ENCODE measurements at places on chromosomes 6 and 20.

DNA sequence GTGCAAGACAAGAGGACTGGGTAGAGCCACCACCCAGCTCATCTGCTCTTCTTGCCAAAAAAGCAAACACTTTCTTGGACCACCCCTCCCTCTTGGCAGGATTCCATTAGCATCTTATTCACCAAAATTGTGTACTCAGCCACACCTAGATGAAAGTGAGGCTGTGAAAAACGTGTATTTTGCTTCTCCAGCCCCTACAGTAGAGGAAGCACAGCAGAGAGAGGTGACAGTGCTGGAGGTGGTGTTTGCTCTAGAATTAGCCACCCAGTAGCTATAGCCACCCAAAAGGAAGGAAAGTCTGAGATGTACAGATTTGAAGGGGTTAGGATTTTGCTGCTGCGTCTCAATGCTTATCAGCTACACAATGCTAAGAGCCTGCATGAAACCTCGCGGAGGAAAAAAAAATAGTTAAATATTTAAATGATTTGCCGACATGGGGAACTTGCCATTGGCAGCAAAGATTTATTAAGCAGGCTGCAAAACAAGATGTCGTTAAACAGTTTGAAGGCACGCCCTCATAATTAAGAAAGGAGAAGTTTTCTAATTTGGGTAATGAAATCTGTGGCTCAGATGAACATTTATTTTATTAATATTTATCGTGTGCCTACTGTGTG, 287.3 kb downstream of the ZNF217 start:
- DNase-seq: no peak

DNA sequence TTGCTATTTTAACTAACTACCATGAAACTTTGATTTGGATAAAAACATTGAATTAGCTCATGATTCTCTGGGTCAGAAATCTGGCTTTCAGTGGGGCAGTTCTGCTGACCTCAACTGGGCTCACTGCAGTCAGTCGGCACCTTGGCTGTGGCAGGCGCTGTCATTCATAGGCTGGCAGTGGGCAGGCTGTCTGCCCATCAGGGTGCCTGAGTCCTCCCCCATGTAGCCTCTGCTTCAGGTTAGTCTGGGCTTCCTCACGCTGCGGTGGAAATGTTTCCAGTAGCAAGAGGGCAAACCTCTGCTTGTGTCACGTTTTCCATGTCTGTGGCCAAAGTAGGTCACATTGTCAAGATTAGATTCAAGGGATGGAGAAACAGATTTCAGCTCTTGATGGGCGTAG, 251.0 kb upstream of the TCF21 start:
- DNase-seq: no peak

- DNase-seq: no peak
These were observed 55.0 kb downstream of the FILIP1 start for GRCh38 chr6:75438442-75439116.

DNA sequence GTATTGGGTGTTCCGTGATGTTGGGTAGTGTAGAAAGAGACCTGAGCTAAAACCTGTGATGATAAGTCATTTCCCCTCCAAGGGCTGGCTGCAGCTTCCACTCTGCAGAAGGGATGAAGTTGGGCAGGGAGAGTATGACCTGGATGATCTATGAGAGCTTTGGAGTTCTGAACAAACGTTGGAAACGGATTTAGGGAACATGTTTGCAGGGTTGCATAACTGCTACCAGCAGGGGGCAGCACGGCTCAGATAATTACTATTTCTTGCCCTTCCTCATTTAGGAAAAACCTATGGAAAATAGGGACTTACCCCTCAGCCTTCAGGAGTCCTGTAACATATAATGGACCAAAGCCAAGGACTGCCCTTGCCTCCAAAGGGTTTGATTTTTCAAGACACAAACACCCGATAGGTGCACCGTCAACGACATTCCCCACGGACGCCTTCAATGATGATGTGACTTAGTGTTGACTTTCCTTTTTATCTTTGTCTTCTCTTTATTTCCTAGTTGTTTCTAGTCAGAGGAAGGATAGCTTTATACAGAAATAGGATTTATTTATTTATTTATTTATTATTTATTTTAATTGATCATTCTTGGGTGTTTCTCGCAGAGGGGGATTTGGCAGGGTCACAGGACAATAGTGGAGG, 164.9 kb upstream of the SASH1 start:
- peak; percentile 13 for DNase-seq

DNA sequence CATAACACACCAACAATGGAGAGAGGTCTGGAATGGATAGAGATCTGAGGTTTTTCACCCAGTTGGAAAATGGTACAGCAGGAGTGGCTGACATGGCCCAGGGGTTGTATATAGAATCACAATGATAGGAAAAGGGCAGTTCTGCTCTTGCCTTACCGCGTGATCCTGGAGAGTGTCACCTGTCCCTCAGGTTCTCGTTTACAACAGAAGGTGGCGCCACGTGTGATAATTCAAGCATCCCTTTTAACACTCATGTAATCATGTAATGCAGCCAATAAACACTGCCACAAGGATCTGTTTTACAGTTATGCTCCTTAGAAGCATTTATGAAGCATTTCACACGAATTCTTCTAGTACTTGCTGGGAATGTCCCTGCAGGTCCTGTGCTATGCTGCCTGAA, 12.9 kb upstream of the WFDC2 start:
- no peak for DNase-seq

DNA sequence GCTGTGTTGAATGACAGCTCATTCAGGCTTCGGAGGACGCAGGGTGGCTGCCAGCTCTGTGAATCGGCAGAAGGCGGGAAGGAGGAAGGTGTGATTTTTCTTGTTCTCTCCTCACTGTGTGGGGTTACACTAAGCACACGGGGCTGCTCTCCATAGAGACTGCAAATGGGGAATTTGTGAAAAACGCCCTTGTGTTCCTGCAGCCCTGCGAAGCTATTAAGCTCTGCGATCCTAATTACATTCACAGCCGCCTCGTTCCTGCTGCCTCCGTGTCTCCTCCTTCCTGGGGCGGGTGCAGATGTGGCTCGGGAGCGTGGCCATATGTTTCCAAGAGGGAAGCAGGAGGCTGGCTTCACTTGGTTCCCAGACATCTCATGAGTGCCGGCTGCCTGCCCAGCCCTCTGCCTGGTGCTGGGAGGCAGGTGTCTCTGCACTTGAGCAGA, 124.0 kb downstream of the TOX2 start:
- no peak for DNase-seq

DNA sequence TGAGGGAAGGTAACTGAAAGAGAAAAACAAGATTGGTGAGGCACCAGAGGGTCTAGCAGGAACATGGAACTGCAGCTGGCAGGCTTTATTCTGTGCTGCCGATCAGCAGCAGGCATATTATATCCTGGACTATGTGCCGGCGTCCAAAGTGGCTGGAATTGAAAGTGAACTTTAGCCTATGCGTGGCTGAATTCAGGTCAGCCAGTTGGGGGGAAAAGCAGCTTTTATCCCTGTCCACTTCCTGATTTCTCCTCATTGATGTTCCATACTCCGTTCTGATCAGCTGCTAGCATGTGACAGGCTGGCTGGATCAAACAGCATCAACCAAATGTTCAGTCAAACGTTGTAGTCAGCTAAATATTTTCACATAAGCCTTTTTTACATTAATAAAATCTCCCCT, 99.0 kb downstream of the CAP2 start:
- no peak for DNase-seq

GRCh38 chr6:126054258-126054702, 67.9 kb downstream of the TRMT11 start:
- DNase-seq: no peak

GRCh38 chr6:53643481-53643965, 22.0 kb downstream of the KLHL31 start:
- no peak for DNase-seq

- DNase-seq: peak; percentile 29
These were observed 167.4 kb downstream of the SASH1 start for GRCh38 chr6:148509800-148510581.

GRCh38 chr6:11826779-11827178, 48.2 kb upstream of the ADTRP start:
- no peak for DNase-seq

GRCh38 chr6:21733311-21733710, 139.8 kb downstream of the SOX4 start:
- no peak for DNase-seq

- no peak for DNase-seq
These were observed 375.7 kb upstream of the POU3F2 start for GRCh38 chr6:98458708-98459107.

DNA sequence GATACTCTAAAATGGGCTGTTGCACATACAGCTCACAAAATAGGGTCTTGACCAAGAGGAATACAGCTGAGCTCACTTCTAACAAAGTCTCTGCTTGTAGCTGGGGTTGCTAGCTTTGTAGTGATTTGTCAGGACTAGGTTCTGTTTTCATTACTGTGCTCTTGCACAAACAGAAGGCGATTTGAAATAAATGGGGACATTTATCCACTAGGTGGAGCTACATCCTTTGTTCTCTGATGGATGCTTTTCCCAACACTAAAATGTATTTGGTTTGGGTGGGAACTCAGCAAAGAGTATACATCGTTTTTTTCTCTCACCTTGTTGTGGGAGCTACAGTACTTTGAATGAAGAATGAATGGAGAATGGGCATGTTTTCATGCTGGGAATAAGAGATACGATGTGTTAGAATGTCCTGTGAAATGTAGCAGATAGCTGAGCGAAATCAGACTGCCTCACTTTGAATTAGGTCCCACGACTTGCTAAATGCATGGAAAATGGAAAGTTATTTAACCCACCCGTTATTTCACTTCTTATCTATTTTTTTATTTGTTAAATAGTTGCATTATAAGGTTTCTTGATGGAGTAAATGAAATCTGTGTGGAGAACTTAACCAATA, 494.7 kb upstream of the MAP3K7 start:
- DNase-seq: peak; percentile 5

DNA sequence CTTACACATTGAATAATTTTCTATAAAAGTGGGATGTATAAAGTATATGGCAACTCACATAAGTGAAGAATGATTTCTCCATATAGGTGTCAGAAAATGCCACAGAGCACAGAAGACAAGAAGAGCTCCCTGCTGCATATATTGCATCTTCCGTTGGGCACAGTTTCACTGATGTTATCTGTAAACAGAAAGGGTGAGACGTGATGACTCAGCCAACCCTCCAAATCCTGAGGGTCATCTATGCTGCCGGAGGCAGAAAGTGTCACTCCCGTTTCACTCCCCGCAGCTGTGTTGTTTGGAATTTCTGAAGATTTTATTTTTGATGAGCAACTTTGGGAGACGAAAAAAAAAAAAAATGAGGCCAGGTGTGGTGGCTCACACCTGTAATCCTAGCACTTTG, 644.1 kb downstream of the C6orf118 start:
- DNase-seq: no peak

- no peak for DNase-seq
These were observed 77.7 kb downstream of the ASCC3 start for GRCh38 chr6:100803264-100804045.

GRCh38 chr20:47859278-47859677, 74.0 kb upstream of the SULF2 start:
- DNase-seq: no peak

DNA sequence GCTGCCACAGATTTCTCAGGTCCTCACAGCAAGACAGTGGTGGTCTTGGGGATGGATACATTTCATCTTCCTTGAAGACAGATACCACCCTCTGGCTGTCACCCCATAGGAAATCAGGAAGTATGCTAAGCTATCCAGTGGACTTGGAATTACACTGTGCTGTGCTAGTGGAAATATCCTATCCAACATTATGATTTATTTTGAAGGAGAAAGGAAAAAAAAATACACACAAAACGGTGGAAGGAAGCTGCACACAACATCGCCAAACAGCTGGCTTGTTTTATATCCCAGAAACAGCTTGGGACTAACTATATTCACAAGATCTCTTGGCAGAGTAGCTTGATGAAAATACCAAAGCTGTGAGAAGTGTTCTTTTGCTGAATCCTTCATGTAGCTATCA, 257.6 kb downstream of the LAMA2 start:
- no peak for DNase-seq

DNA sequence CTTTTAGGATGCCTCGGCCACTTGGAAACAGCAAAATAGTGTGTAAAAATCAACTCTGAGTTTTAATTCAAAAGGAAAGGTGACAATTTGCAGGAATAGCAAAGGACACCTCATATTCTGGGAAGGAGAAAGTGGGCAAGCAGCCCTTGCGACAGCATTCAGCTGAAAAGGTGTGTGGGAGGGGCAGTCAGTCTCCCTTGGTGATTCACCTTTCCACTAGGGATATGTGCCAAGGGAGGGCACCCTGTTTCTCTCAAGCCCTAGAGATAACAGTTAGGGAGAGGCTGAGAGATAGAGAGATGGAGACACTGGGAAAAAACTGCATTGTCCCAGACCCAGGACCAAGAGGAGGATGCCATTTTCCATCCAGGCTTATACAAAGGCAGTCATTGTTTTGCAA, 228.1 kb downstream of the EPM2A start:
- DNase-seq: no peak

GRCh38 chr20:36975099-36975818, 23.8 kb upstream of the SAMHD1 start:
- DNase-seq: no peak

DNA sequence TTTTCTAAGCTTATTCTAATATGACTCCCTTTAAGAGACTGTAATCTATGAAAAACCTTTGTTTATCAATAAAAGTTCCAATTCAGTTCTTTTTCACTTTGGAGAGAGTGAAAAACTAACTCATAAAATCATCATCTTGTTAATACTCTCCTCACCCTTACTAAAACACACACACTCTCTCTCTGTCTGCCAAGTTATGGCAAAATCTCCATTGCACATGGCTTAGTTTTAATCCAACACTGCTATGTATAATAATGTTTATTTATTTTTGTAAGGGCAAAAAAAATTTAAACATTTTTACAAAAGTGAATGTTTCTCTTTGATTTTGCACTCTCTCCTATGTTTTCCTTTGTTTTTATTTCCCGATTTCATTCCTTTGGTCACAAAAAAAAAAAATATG, 253.2 kb downstream of the BMP7 start:
- no peak for DNase-seq

DNA sequence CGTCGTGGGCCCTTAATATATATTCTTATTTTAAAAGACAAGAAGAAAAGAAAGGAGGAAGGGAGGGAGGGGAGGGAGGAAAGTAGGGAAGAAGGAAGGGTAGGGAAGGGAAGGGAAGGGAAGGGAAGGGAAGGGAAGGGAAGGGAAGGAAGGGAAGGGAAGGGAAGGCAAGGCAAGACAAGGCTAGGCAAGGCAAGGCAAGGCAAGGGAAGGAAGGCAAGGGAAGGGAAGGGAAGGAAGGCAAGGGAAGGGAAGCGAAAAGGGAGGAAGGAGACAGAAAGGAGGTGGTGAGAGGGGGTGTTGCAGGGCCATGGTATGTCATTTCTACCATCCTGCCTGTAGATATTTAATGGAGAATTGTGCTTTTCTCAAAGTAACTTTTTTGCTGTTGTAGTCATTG, 83.9 kb upstream of the BTBD3 start:
- no peak for DNase-seq

- DNase-seq: no peak
These were observed 16.4 kb downstream of the TRIM27 start for GRCh38 chr6:28907394-28907793.

GRCh38 chr20:1081891-1082290, 36.5 kb upstream of the PSMF1 start:
- DNase-seq: no peak

DNA sequence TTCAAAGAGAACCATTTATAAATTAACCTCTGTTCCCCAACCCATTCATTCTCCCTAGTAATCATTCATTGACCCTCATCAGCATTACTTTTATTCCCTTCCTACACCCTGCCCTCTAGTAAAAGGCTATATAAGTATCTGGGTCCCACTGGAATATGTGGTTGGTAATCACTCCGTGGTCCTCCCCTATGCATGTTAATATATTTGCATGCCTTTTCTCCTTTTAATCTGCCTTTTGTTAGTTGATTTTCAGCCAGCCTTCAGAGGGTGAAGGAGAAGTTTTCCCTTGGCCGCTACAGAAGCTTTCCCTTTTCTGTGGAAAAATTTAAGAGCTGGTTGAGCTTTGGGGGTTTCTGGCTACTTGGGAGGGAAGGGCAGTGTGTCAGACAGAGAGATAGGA, 585.6 kb downstream of the UTRN start:
- DNase-seq: no peak
